ENCODE measurements at places on chromosomes 11 and 22.

- no peak for DNase-seq
These were observed 3.0 kb upstream of the NRGN start for GRCh38 chr11:124736736-124737135.

- DNase-seq: no peak
These were observed 53.4 kb upstream of the HTATIP2 start for GRCh38 chr11:20310137-20310536.

- peak; percentile 76 for DNase-seq
These were observed at the start of gene KLHL22 for GRCh38 chr22:20494978-20495860. KLHL22 (minus strand) TSS chr22:20495795; CDS start chr22:20489211, 6,584 bp downstream.

- DNase-seq: peak; percentile 61
These were observed 192.6 kb upstream of the PITPNB start for GRCh38 chr22:28111501-28112189.
